AG20443 (cell line): ENCODE measurements at places on chromosomes 5 and 9.

DNA sequence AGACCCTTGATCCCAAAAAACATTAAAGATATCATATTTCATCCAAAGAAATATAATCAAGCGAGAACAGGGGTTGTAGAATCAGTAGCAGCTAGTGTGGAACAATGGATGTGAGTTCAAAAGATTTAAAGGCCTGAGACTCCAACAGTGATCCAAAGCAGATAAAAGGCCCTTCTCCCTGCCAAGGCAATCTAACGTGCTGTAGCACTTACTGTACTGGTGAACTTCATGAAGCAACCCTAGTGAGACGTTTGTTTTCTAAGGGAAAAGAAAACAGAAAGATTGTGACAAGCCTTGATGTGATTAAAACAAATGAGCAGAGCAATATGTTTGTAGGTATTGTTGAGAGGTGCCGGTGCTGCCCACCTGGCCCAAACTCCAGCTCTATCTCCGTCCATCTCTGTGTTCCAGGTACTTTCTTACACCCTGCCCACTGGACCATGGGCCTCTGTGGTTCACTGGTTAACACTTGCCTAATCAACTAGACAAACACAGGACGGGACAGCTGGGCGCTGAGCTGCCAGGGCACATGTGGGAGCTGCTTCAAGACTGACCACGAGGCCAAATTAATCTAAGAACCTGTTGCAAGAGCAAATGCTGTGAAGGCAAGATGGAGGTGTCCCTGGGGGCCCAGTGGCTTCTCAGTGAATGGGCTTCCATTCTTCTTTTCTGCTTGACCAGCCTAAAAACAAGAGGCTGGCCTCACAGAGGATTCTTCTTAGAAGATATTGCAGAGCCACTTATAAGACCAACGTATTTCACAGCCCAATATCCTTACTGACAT lies 265.5 kb downstream of the CWC27 start:
- no peak for DNase-seq

- no peak for DNase-seq
Measured at GRCh38 chr9:20693068-20693467, 9.0 kb downstream of the FOCAD start.

DNA sequence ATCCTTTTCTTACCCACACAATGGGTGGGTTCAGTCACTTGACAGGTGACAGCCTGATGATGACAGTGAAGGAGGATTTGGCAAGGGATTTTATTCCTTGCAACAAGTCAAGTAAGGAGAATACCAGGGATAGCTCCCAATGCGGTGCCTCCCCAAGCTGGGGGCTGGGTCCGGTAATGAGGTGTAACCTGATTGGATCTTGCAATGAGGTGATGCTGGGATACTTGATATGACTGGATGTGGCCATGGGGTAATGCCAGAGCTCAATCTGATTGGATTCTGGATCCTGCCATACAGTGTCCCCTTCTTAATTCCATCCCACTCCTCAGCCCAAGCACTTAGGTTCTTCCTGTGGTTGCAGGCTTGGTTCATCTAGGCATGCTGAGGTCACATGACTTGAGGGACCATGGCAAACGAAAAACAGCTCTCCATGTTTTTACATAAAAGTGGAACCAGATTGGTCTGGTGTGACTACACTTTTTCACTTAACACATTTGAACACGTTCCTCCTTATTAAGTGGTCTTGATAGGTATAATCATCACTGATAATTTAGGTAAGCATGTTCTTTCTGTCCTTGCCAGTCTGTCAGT lies 181.1 kb downstream of the PDZD2 start:
- no peak for DNase-seq

DNA sequence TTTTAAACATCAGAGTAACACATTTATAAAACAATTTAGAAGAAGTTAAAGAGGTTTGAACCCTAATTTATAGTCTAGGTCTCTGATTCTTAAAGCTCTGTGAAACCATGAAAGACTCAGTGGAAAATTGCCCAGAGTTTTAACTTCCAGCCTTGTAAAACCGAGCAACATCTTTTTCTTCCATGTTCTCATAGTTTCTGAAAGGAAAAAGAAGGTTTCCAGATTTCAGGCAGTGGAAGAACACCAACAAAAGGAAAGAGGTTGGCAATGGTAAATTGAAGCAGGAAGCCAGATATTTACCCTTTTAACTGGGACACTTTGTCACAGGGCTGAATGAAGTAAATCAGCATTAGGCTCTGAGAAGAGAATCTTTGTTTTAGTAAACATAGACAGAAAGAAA lies 1999.3 kb downstream of the MAT2B start:
- no peak for DNase-seq

DNA sequence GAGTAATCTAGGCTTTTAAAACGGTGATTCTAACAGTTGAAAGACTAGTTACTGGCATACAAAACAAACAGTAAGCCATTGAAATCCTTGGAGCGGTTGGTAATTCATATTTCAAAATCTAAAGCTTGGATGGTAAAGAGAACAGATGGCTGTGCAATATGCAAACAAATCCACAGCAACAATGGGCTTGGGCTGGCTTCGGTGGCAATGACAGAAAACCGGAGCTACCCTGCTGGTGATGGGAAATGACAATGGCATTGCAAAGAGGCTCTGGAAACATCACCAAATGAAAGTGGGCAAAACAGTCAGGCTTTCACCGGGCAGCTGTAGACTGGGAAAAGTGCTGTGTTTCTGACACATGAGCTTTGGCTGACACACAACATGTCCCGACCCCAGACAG lies 42.2 kb downstream of the MED27 start:
- no peak for DNase-seq

- no peak for DNase-seq
Measured at GRCh38 chr5:180816608-180817534, 14.3 kb upstream of the MGAT1 start.
